ENCODE measurements at places on chromosomes 1 and 21.

DNA sequence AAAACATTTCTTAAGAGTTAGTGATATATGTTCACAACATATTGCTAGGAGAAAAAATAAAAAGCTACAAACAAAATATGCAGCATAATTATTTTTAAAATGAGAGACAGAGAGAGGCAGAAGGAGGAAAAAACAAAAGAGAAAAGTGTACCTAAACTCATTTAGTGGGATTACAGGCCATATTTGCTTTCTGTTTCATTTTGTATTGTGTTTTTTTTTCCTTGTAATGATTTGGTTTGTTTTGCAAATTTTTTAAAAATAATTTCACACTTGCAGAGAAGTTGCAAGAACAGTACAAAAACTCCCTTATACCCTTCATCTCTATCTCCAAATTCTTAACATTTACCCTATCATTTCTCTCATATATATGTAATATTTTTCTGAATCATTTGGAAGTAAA, 65.0 kb downstream of the LBR start:
- no peak for DNase-seq

GRCh38 chr1:50378770-50379169, 44.5 kb downstream of the DMRTA2 start:
- no peak for DNase-seq

GRCh38 chr1:58391056-58391455, 155.5 kb downstream of the OMA1 start:
- DNase-seq = no peak

GRCh38 chr1:85462931-85463649, 1.9 kb downstream of the DDAH1 start:
- DNase-seq = no peak

DNA sequence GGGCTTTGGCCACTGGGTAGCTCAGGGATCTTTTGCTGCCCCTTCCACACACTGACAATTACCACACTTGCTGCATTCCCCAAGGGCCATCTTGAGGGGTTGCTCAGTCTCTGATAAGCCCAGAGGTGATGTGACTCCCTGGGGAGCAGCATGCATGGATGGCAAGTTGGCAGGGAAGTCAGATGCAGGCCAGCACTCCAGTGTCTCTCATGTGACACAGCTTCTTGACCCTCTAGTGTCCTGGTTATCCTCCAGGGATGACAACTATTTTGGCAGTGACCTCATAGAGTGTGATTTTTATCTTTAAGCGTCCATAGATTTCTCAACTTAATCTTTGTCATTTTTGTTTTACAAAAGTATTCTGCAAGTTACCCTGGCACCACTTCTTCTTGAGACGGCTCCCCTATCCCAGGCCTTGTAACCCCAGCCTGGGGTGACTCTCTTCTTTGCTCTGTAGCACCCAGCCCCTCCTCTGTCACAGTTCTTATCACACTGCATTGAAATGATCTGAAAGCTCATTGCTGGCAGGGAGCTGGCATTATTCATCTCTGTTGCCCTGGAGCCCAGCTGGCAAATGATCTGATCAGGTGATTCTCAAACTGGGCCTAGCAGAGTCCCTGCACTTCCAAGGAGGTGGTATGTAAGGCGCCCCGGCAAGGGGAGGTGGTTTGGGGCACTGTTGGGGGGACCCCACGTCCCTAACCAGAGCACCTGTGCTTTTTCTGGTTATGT, 72.6 kb downstream of the TENT5C start:
- DNase-seq = no peak

- DNase-seq = no peak
These were observed 10.0 kb upstream of the SH2D2A start for GRCh38 chr1:156826630-156827029.

GRCh38 chr21:18443701-18444100, 40.1 kb upstream of the TMPRSS15 start:
- DNase-seq = no peak

- DNase-seq = no peak
These were observed 25.2 kb downstream of the RPS6KA1 start for GRCh38 chr1:26554781-26555180.

DNA sequence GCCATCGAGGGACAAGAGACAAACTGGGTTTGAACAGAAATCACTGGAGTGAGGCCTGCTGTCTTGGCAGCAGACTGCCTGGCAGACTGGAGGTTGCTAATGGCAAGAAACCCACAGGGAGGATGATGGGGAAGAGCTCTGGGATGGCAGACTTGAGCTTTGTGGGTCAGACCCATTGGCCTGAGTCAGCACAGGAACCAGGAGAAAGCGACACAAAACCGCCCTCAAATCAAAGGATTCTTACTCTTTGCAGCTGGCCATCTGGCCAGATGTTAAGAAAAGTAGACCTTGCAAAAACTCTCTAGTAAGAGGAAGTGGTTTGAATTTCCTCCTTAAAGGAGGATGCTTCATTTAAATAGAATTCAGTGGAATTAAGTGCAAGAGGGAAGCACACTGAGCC, 195.2 kb upstream of the JUN start:
- DNase-seq = no peak

DNA sequence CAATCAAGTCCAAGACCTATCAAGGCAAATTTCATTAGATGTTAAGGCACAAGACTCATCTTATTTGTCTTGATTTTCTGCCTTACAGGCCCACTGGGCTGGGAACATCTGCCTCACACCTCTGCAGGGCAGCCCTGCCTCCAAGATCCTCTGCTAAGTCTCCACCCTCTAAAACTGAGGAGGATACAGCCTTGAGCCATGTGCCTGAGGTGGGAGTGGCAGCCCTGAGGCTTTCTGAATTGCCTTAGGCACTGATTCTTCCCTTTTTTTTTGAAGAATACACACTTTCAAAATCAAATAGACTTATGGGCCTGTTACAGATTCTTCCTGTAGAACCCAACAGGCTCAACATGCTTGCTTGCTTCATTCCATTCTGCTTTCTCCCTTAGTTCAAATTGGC, 544.3 kb upstream of the ADAMTS5 start:
- DNase-seq = no peak

- no peak for DNase-seq
These were observed 18.7 kb downstream of the TFF3 start for GRCh38 chr21:42296501-42296900.

GRCh38 chr1:207502726-207503125, 6.8 kb downstream of the CR1 start:
- DNase-seq = no peak

GRCh38 chr1:30164693-30165092, 558.7 kb downstream of the MATN1 start:
- no peak for DNase-seq

GRCh38 chr1:208129060-208129459, 115.1 kb downstream of the PLXNA2 start:
- no peak for DNase-seq

- no peak for DNase-seq
These were observed 6.3 kb upstream of the LYST start for GRCh38 chr1:235873045-235873444.

- no peak for DNase-seq
These were observed 119.2 kb downstream of the SYF2 start for GRCh38 chr1:25113086-25113485.

DNA sequence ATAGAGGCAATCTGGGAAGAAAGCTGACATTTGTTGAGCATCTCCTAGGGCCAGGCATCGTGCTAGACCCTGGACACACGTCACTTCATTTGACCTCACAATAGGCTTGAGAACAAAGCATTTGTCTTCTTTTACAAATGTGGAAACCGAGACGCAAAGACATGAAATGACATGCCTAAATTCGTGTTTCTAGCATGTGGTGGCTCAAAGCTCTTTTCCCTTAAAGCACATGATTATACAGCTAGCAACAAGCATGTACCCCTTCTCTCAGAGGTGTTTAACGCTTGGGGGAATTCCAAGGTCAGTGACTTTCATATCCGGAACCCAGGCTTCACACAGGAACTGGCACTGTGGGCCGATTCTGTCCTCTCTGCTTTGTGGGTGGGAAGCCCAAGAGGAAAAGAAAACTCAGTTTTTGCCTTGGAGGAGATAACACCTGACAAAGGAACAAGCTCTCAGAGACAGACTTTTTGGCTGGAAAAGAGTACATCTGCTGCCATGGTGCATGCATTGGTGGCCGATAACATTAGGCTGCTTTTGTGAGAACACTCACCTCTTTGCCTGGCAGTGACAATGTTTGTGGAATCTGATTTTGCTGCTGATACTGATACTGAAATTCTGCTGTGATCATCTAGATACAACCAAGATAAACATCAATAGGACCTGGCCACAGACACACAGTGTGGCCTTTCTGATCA, 15.4 kb upstream of the CD2 start:
- peak; percentile 56 for DNase-seq

DNA sequence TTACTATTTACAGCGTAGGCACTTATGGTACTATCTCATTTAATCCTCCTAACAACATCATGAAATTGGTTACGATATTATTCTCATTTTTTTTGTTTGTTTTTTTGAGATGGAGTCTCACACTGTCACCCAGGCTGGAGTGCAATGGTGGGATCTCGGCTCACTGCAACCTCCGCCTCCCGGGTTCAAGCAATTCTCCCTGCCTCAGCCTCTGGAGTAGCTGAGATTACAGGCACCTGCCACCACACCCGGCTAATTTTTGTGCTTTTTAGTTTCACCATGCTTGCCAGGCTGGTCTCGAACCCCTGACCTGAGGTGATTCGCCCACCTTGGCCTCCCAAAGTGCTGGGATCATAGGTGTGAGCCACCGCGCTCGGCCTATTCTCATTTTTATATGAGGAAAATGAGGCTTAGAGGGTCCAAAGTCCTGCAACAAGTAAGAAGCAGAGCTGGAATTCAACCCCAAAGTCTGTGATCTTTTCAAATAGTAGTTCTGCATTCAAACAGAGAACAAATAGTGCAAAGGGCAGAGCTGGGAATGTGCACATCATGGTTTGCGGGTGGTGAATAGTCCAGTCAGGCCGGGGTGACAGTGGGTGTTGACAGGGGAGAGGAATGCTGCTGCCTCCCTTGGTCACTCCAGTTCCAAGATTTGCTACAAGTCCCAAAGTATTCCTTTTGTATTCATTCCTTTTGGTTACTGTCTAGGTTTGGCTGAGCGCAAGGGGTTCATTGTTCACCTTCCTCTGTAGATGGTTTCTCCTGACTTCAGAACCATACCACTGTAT, 4.6 kb downstream of the PRUNE1 start:
- no peak for DNase-seq

DNA sequence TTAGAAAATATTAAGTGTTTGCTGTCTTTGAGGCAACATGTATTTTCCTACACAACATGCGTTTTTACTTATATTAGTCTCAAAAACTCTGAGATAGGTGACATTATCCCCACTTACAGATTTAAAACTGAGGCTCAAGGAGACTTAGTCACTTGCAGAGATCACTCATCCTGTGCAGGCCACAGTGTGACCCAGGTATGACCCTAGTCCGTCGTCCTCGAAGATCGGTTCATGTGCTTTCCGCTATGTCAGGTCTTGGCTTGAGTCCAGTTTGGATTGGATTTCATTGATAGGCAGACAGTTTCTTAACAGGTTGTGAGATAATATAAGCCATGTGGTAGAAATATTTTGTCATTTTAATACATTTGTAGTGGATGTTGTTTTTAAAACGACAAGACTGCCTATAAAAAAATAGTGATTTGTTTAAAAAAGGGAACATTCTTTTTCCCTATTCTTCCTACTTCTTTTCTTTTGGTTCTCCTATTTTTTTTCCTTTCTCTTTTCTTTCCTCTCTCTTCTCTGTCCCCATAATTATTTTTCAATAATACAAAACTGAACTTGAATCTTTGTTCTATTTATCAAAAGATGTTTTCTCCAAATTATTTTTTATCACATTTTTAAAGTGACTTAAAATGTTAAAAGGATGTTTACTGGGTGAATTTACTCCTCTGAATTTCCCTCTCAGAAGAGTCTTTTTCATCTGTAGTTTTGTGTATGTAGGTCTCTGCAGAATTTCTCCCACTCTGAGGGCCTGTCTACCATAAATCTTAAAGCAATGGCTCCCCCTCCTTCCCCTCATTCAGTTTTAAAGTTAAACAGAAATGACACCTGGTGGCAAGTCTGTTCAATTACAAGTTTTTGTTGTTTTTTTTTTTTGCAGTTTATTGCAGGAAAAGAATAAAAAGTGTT, 81.8 kb downstream of the PHTF1 start:
- DNase-seq = no peak
